ENCODE measurements at places on chromosomes 2 and 18.

GRCh38 chr2:64857581-64858471, 131.4 kb upstream of the SLC1A4 start:
- peak; percentile 43 for DNase-seq

DNA sequence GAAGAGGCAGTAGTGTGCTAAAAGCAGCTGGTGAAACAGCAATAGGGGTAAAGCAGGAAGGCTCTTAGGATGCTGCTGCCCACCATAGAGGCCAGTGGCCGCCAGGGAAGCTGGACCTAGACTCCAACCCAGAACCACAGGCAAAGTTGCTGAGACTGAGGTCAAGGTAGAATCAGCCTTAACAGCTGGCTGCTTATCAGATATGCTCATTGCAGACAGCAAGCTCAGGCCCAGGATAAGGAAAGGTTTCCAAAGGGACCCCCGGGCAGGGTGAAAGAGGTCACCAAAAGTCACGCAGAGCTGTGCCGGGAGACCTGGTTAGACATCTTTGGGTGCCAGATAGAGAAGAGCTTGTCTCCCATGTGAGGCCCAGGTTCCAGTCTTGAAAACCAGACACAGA, 42.9 kb upstream of the EPG5 start:
- DNase-seq, result no peak

DNA sequence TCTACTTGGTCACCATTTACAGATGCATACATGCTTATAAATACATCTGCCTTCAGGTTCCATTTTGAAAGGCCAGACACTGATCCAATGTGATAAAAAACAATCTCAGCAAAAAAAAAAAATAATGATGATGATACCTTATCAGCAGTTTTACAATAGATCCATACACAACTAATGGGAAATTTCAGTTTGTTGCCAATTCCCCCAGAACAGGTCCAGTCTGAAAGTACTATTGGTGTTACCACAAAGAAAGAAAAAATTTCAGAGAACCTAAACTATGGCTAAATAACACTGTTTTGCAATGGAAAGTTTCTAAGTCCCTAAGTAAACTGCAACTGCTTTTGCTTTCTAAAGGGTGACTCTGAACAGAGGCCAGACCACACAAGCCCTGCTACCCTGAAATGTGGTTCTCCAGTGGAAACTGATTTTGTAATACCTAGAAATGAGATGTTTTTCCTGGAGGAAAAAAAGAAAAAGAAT, 54.1 kb downstream of the LPIN2 start:
- no peak for DNase-seq

- DNase-seq, result no peak
Observed at GRCh38 chr2:9844576-9844975, 1.3 kb downstream of the TAF1B start.

DNA sequence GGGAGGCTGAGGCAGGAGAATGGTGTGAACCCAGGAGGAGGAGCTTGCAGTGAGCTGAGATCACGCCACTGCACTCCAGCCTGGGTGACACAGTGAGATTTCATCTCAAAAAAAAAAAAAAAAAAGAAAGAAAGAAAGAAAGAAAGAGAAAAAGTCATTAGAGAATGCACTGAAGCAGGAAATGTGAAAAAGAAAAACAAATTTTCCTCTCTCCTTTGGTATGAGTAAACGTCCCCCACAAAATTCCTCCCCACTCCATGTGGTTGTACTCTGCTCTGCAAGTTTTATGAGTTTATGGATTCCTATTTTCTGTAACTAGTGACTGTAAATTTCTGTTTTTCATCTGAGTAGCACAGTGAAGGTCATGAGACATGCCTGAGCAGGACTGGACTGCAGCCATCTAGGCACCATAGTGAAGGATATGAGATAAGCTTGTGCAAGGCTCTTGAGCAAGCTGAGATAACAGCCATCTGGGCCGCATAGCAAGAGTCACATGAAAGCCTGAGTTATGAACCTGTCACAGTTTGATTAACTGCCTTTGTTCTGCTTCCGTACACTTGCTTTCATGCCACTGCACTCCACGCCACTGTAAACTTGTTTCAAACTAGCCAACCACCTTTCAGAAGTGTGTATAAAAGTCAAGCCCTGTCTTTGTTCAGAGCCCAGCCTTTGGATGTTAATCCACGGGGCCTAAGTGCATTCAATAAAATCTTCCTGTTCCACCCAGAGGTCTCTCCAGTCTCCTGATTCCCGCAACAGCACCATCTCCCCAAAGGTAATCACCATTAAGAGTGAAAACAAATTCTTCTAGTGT, 50.2 kb downstream of the SKA1 start:
- peak; percentile 46 for DNase-seq

GRCh38 chr2:46439582-46439981, 39.8 kb upstream of the TMEM247 start:
- DNase-seq, result no peak

- DNase-seq, result no peak
Observed at GRCh38 chr2:107064750-107065149, 178.8 kb upstream of the ST6GAL2 start.

GRCh38 chr2:69509011-69509749, 71.9 kb upstream of the NFU1 start:
- DNase-seq, result no peak

GRCh38 chr2:183881978-183882377, 716.4 kb upstream of the ZNF804A start:
- DNase-seq, result no peak

DNA sequence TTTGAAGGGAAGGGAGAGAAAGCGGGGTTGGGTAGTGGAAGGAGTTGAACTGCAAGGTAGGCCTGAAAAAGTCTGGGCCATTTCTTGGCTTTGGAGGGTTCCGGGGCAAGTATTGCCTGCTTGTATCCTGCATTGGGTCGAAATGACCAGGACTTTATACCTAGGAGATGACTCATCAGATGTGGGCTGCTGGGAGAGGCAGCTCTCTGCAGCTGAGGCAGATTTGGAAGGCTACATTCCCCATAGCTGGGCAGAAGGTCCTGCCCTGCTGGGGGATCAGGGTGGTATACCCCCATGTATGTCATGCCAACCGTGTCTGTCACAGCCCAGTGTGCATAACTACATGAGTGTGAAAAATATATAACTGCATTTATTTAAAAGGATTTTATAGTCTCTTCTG, 171.8 kb upstream of the SPRED2 start:
- DNase-seq, result no peak

GRCh38 chr2:201402651-201403562, 45.8 kb upstream of the FLACC1 start:
- no peak for DNase-seq

DNA sequence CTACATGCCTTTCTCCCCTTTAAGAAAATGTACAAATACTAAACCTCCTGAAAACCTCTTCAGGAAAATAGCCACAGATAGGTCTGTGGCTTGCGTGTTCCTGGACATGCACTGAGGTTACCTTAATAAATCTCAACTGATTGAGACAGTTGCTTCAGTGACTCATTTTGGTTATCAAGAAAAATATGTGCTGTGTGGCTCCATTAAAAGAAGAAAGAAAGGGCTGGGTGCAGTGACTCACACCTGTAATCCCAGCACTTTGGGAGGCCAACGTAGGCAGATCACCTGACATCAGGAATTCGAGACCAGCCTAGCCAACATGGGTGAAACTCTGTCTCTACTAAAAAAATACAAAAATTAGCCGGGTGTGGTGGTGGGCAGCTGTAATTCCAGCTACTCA, 27.1 kb downstream of the CREG2 start:
- no peak for DNase-seq

GRCh38 chr2:2569836-2570235, 238.8 kb upstream of the MYT1L start:
- no peak for DNase-seq

GRCh38 chr2:54984476-54984875, 65.8 kb downstream of the RTN4 start:
- DNase-seq, result no peak

GRCh38 chr2:215161301-215161829, 22.9 kb upstream of the ABCA12 start:
- DNase-seq, result no peak

DNA sequence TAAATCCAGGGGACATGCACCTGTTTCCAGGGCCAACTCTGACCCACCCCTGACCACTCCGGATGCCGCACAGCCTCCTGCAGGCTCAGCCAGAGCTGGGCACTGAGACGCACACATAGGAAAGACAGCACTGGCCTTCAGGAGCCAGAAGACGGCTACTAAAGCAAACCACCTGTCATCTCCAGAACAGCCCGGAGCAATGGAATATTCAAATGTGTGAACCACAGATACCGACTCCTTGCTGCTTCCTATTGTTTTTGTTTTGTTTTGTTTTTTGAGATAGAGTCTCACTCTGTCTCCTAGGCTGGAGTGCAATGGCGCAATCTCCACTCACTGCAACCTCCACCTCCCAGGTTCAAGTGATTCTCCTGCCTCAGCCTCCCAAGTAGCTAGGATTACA, 94.0 kb downstream of the LAMA1 start:
- no peak for DNase-seq

- no peak for DNase-seq
Observed at GRCh38 chr18:61922435-61922834, 29.6 kb upstream of the RNF152 start.

- no peak for DNase-seq
Observed at GRCh38 chr2:86285571-86285970, 51.9 kb downstream of the REEP1 start.

DNA sequence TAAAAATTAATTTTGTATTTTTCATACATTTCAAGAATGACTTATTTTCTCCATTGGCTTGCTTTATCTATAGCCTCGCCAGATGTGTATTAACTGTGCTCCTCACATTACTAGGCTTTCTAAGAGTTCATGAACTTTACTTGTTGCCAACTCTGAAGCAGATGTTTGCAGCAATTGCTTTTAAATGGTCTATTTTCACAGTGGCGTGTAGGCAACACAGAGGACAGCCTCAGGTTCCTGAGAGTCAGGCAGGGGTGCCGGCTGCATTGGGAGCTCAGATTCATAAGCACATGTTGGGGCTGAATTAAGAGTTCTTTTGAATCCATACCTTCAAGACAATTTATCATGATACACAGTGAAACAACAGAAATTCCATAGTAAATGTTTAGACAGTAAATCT, 179.2 kb upstream of the PXDN start:
- no peak for DNase-seq

DNA sequence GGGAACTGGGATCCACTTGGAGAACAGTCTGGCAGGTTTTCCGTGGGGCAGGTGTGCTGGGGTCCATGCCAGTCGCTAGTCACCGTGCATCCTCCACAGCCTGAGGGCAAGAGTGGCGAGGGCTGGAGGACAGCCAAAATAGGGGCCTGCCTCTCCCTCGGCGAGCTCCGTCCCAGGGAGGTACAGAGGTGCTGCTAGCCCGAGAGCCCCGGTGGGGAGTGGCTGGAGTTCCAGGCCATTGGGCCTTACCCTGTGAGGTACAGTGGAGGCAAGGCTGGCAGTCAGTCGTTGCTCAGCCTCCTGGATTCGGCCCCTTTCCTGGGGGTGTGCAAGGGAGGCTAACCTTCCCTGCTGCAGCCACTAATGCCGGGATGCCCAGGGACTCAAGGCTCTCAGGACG, 406.6 kb downstream of the CMPK2 start:
- DNase-seq, result no peak

DNA sequence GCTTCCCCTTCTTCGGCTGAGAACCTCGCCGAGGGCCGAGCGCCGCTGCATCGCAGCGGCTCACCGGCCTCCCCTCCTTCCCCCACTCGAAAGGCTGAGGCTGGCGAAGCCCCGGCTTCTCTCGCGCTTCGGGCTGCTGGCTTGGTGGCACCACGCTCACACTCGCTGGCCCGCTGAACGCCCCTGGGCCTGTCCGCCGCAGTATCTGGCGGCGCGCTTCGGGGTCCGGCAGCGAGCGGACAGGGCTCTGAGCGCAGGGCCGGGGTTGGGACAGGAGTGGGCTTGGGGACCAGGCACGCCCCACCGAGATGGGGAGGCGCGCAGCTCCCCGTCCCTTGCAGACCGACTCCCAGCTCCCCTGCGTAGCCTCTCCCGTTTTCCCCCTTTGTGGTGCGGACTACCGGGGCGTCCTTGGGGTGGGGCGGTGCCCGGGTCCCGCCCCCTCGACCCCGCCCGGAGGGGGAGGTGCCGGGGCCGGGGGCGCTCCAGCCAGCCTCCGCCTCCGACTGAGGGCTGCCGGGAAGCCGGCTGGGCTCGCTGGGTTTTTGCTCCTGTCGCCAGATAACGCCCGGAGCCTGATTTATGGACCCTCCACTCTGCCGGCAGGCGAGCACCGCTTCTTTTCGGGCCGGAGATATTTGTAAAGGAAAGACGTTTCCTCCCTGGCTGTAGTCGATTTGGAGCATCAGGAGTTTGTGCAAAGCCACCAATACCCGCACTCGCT, 3.8 kb downstream of the GBX2 start:
- DNase-seq, result peak; percentile 67

- DNase-seq, result no peak
Observed at GRCh38 chr18:5508821-5509220, 35.0 kb downstream of the EPB41L3 start.

DNA sequence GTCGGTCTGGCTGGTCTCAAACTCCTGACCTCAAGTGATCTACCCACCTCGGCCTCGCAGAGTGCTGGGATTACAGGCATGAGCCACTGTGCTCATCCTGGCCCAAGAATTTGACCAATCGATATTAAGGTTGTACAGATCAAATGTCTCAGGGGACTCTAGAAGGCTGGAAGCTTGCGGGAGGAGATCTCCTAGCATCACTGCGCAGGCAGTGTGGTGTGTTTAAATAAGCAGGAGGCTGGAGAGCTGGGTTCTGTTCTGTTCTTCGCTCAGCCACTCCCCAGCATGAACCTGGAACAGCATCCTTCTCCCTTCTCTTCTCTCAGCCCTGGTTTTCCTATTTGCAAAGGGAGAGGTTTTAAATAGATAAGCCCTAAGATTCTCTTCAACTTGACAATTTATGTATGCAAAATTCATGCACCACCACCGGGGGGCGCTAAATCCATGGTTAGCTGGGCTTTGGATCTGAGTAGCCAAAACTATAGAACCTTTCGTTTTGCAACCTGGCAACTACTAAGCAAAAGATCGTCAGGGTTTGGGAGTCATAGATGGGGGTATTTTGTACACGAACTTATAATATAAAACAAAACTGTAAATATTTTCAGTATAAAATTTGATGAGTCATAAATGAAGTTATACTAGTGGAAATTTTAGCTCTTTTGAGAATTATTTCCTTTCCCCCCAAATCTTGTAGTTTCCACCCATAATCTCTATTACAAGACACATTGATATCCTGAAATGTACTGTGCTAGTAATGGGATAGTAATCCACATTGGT, 60.6 kb downstream of the SLC16A14 start:
- DNase-seq, result peak; percentile 85

GRCh38 chr2:157192445-157193423, 64.8 kb upstream of the GALNT5 start:
- no peak for DNase-seq

- DNase-seq, result no peak
Observed at GRCh38 chr2:96408616-96409015, 73.0 kb downstream of the NCAPH start.
